Naive thymus-derived CD4-positive, alpha-beta T cell (primary cell): ENCODE measurements at places on chromosomes 7 and 10.

DNA sequence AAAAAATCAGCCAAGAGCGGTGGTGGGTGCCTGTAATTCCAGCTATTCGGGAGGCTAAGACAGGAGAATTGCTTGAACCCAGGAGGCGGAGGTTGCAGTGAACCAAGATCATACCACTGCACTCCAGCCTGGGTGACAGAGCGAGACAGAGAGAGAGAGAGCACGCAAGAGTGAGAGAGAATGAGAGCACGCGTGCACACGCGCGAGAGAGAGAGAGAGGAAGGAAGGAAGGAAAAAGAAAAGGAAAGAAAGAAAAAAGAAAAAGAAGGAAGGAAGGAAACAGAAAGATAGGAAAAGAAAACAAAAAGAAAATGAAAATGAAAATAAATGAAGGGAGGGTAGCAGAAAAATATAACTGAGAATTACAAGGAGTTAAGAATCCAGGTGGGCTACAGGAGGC, 82.7 kb downstream of the SVOPL start:
- DNase-seq: no peak

GRCh38 chr7:138138244-138138643, 62.0 kb downstream of the AKR1D1 start:
- no peak for DNase-seq

DNA sequence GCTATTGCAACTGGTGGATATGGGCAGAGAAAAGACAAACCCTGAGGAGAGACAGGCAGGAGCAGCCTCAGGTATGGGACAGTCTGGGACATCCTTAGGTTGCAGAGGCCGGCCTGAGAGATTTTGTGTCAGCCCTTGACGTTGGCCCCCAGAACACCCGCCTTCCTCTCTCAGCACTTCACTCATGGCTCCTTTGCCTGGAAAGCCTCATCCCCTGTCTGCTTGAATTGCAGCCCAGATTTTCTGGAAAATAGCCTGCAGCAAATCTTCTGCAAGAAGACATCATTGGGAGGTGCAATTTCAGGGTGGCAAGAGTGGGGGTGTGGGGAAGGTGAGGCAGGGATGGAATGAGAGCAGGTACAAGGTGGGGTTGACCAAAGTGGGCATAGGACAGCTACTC, 2.2 kb upstream of the FRMD4A start:
- no peak for DNase-seq

DNA sequence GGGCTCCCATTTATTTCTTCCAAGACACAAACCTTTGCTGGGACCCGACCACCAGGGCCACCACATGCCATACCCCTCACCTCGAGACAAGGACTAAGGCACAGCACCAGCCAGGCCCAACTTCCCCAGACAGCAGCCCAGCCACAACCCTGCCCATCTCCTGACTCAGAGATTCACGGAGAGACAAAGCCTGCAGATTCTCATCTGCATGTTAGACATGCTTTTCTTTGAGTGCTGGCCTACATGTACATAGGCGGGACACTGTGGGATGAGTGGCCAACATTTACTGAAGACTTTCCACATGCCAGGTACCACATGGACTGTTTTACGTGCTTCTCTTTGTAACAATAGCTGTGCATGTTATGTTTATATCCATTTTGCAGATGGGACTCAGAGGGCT, 221.3 kb upstream of the ZMIZ1 start:
- DNase-seq: no peak

GRCh38 chr7:143456992-143457793, 13.9 kb downstream of the TAS2R60 start:
- no peak for DNase-seq
